Central memory CD4-positive, alpha-beta T cell (primary cell): ENCODE measurements at places on chromosomes 4 and X.

DNA sequence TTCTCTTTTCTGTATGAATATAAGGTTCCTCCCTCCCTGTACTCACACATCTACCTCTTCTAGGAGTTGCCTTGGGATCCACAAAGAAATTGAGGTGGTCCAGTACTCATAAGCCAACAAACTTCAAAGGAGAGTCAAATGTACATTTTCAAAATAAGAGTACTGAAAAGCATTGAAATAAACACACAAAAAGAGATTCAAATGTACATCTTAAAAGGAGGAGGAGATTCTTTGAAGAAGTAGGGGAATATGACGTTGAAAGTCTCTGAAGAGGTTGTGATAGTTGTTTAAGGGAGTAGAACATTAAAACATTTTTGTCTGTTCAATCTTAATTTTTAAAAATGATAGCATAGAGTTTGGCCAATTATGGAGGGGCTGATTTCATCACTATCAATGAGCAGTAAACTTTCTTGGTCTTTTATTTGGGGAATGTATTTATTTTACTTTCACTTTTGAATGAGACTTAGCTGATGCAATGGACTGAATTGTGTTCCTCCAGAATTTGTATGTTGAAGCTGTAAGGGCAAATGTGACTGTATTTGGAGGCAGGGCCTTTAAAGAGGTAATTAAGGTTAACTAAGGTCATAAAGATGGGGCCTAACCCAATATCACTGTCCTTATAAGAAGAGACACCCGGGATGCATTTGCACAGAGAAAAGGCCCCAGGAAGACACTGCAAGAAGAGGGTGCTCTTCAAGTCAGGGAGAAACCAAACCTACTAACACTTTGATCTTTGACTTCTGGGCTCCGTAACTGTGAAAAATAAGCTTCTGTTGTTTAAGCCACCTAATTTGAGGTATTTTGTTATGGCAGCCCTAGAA, 226.3 kb upstream of the PGRMC2 start:
- DNase-seq, result no peak

DNA sequence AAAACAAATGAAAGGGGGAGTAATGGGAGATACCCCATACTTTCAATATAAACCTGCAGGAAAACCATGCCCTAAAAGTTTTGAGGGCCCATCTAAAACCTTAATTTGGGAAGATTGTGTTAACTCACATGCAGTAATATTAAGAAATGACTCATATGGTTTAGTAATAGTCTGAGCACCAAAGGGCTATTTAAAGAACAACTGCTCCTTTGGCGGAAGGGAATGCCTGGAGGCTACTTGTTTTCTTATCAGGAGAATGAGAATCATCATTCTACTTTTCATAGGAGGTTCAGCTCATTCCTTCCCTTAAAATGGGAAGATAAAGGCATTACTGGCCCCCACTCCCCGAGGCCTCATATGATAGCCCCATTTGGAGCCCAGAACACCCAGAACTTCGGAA, 47.6 kb downstream of the SPIN3 start:
- DNase-seq, result no peak

DNA sequence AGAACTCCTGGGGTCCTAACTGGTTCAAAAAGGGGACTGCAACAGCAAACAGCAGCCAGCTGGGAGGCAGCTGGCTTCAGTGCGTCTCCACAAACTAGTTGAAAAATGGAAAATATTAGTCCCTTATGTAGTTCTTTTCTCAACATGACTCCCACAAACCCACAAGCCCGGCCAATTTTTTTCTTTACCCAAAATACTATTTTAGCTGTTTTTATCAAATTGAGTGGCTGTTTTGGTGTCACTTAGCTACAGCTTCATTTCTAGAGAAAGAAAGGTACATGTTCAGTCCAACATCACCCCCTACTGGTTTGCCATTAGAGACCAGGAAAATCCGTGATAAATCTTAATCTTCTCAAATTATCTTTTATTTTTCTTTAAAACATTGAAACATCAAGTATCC, 97.2 kb downstream of the GUCY2F start:
- DNase-seq, result no peak

- no peak for DNase-seq
Observed at GRCh38 chrX:7190157-7190556, 42.2 kb upstream of the PUDP start.

- DNase-seq, result no peak
Observed at GRCh38 chr4:140690093-140690492, 66.1 kb downstream of the TBC1D9 start.

DNA sequence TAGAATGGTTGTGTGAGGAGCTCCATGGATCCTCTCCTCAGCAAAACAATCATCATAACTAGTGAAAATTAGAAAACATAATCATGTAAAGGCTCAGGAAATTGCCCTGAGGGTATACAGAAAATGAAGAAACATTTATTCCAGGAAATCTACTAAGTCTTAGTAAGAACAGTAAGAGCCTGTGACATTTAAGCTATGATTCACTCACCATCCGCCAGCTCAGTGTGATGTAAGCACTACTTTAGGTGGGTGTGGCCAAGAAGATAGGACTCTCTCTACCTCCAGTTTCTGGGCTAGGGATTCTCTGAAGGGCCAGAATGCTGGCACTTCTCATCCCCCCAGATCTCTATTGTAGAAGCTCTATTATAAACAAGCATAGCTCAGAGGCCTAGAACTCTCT, 147.5 kb downstream of the DLG3 start:
- DNase-seq, result no peak

DNA sequence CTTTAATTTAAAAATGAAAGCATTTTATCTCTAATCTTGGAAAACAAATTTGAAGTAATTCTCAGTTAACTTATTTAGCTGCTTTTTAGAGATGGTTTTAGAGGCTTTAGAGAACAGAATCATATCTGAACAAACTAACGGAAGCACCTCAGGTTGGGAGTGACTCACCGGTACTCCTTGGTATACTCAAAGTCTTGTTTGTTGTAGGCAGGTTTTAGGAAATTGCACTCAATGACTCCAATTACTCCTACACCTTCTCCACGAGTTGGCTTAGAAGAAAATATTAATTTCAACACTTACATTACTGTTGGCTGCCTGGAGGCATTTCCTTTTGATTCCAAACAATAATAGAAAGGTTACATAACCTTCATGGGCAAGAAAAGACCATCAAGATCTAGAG, 23.6 kb downstream of the MORC4 start:
- DNase-seq, result no peak

GRCh38 chr4:23224684-23225420, 532.1 kb downstream of the GBA3 start:
- no peak for DNase-seq

GRCh38 chr4:154781126-154781982, at the start of gene RBM46:
TSS of gene RBM46 (plus strand) at chr4:154781272. CDS start at chr4:154796753, 15,481 bp downstream.
- no peak for DNase-seq

DNA sequence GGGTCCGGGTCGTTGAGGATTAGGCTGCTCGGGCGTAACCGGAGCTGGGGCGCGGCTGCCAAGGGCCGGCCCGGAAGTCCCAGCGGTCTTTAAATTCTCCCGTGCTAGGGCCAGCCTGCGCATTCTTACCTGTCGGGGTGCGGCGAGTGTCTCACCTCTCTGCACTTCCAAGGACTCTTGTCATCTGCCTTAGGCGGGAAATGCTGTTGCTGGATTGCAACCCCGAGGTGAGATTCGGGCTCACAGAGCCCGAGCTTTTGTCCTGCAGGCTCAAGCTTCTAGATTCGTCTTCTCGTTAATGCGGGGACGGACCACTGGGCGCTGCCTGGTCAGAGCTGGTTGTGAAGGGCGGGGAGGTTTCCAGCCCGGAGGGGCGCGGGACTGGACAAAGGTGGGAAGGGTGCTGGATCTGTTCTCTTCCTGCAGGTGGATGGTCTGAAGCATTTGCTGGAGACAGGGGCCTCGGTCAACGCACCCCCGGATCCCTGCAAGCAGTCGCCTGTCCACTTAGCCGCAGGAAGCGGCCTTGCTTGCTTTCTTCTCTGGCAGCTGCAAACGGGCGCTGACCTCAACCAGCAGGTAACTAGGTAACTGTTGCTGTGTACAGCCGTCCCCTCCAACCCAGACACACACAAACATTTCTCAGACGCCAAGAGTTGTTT, at the start of gene ANKRD37:
Gene ANKRD37, plus strand, starts transcription at position 118 of the 662 bp plus-strand sequence. Its CDS starts 83 bp downstream, at position 201.
- DNase-seq, result no peak

DNA sequence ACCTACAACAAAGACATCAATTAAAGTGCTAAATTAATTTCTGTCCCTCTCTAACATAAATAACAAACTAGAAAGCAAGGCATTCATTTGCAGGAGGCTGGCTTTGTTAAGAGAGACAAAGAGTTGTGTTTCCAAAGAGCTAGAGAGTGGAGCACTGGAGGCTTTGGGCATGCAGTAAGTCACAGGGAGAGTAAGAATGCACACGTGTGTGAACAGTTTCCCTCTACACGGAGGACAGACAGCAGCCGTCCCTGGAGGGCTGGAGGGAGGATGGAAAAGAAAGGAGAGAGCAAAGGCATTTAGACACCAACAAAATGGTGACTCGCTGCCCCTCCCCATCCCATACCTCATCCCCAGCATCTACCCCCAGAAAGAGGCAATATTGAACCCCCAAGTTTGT, 20.4 kb upstream of the DCHS2 start:
- no peak for DNase-seq

- no peak for DNase-seq
Observed at GRCh38 chr4:39435659-39436563, 22.8 kb downstream of the RPL9 start.

DNA sequence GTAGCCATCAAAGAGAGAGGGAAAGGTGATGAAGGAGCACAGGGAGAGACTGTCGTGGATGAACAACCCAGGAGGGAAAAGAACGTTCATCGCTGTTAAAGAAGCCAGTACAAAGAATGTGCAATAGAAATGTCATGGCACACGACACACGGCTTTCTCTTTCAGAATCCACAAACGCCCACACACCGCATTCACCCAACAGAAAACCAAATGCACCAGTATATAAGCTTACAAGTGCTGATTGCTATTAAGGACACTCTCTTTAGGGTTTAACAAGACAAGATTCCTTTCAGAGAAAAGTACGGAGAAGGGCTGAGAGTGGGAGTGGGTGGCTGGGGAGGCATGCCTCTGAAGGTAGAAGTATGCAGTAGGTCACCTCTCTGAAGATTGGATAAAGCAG, 80.2 kb downstream of the C4orf51 start:
- DNase-seq, result no peak

DNA sequence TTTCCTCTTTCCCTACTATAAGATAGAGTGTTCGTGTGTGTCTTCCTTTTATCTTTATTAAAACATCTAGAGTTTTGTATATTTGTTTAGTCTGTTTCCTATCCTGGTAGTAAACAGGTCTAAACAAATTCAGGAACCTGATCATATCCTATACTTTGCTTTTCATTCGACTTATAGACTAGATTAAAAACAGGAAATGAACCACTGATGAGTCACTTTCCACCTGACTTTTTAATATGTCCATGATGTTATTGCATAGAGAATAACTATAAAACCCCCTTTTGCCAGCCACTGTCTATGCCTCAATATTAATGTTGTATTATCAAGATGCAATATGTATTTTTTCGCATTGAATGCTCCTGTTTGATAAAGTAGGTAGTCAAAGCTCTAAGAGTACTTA, 1794.0 kb downstream of the STIM2 start:
- no peak for DNase-seq

- no peak for DNase-seq
Observed at GRCh38 chr4:138671106-138671505, 344.5 kb upstream of the NOCT start.

GRCh38 chr4:124318292-124318691, 394.2 kb downstream of the ANKRD50 start:
- no peak for DNase-seq

DNA sequence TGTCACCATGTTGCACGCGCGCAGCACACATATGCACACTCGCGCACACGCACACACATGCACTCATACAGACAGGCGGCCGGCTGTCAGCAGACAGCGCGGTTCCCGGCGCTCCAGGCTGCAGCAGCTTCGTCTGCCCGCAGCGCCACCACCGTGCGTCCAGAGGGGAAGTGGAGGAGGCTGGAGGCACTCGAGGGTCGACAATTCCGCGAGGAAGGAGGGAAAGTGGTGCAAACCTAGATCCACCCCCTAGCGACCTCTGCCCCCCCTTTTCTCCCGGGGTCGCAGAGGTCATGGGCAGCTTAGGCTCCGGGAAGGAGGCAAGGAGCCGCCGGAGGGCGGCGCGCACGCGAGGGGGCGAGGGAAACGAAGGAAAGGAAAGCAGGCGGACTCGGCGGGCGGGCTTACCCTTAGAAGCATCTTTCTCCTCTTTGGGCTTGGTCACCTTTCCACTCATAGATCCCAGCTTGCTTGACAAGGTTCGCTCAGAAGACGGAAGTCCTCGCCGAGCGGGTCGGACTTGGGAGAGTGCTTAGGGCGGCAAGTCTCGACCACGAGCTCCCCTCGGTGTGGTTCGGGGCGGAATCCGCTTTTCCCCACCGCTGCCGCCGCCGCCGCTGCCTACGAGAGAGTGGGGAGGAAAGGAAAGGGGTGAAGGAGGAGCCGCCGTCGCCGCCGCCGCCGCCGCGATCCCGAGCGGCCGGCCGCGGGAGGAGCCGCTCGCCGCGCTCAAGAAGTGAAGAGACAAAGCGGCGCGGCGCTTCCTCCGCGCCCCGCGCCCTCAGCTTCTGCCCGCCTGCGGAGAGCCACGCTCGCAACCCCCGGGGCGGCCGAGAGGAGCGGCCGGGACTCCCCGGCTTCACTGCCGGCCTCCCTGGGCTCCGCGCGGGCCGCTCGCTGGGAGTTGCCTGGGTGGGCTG, 326.6 kb upstream of the F9 start:
- DNase-seq, result no peak

GRCh38 chrX:46628460-46629371, 55.2 kb downstream of the CHST7 start:
- DNase-seq, result no peak

DNA sequence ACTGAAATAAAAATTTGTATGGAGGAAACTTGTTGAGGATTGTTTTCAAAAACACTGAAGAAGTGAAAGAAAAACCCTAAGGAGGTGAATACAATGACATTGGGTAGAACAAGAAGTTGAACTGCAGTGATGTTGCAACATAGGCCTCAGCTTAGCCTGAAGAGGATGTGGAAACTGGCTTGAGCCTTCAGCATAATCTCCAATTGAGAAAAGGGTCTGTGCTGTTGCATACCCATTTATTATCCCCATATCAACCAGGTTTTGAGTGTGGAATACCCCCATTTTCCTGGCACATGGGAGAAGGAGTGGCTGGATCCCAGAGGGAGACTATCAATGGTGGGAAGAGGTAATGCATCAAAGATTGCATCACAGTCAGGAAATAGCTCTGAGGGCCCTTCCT, 695.0 kb upstream of the HS3ST1 start:
- no peak for DNase-seq

GRCh38 chrX:139725720-139726119, 17.8 kb upstream of the MCF2 start:
- DNase-seq, result no peak

GRCh38 chrX:3521396-3521795, 174.9 kb upstream of the MXRA5 start:
- no peak for DNase-seq

- DNase-seq, result no peak
Observed at GRCh38 chr4:185599553-185600243, 64.4 kb upstream of the PDLIM3 start.

DNA sequence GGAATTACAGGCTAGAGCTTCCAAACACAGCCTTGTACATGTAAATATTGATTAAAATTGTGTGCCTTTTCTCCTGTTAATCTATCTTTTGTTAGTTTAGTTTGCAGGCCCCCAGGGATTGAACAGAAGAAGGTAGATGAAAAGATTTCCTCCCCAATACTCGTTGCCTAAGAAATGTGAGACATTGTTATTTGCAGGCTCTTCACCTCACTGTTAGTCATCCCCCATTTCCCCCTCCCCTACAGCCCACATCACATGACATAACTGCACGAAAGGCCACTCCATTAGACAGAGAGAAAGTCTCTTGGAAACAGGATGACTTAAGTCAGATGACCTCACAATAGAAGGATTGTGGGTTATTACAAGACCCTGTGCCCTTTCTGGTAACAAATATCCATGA, 13.3 kb upstream of the MID1 start:
- DNase-seq, result no peak

- DNase-seq, result no peak
Observed at GRCh38 chr4:19930742-19931141, 321.0 kb upstream of the SLIT2 start.
